Natural killer cell treated with Interleukin-12 subunit alpha and Interleukin-12 subunit beta and Interleukin-15 and Interleukin-18, amount 100 ng/mL, for 72 hours (primary cell): ENCODE measurements at places on chromosomes 7 and 10.

GRCh38 chr10:61319386-61320256 is 133.6 kb downstream of the TMEM26 start:
- no peak for DNase-seq

DNA sequence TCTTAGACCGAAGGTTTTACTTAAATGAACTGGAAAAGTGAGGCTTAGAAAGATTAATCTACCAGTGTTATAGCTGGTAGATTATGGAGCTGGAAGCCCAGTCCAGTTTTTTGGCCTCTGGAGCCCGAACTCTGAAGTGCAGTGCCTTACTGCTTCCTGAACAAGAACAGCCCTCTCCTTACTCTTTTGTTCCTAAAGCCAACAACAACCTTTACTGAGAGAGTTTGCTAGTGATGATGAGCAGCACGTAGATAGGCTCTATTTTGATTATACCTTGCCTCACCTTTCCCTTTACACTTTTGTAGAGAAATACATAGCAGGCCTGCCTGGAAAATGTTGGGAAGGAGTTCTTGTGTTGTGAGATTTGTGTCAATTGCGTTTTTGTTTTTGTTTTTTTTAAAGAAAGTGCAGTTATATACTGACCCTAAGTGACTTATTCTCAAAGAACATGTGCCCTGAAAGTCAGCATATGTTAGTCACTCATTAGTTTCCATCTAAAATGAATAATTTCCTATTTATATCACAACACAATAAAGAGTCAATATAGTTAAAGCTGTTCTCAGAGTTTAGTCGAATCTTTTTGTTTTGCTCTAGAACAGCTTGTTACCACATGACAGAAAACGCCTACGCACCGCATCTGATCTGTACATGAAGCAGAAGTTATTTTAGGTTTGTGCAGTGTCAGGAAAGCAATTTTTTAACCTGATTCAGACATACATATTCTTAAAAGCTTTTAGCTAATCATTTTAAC is 33.0 kb downstream of the PLEKHA1 start:
- DNase-seq, result no peak

GRCh38 chr10:101671453-101671852 is 23.5 kb downstream of the FBXW4 start:
- no peak for DNase-seq

DNA sequence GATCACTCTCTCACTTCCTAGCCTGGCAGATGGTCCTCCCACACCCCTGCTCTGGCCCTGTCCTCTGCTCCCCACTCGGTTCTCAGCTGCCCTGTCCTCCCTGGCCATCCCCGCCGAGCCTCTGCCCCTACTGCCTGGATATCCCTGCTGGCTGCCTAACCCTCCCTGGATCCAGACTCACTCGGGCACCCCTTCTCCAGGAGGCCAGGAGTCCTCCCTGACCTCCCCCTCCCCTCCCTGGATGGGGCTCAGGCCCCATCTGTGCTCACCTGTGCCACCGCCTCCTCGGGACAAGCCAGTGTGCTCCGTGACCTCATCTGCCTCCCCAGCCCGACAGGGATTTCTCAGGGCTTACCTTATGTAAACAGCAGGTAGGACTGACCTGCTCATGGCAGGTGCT is 406.1 kb downstream of the TCERG1L start:
- no peak for DNase-seq
